A549 treated with Mapracorat at 1 μM for 4 hours (cell line): ENCODE measurements at places on chromosomes 11 and 22. TPM values are rescaled to one million over a fixed set of nuclear protein-coding genes. Genes with fewer than 3 reads are reported as not detected.

PDE2A gene
- 1.0 to 2.6 TPM (median 1.9 TPM) in 5 replicates for total RNA-seq

NLRP14 gene
- not detected in 5 replicates for total RNA-seq

WT1 gene
- 5.0 to 5.8 TPM (median 5.3 TPM) in 5 replicates for total RNA-seq

LIPT2 gene
- total RNA-seq: 1.7 to 2.8 TPM (median 2.1 TPM) in 5 replicates

MMP13 gene
- not detected in 5 replicates for total RNA-seq

DDIAS gene
- 13.0 to 18.5 TPM (median 15.2 TPM) in 5 replicates for total RNA-seq

APOL5 gene
- not detected in 5 replicates for total RNA-seq

B4GALNT4 gene
- 11.8 to 23.3 TPM (median 18.8 TPM) in 5 replicates for total RNA-seq

HOATZ gene
- not detected in 5 replicates for total RNA-seq

SERPIND1 gene
- total RNA-seq: 0.07 TPM in 1 of 5 replicates, not detected in the others

ALDH3B1 gene
- total RNA-seq: 119 to 141 TPM (median 133 TPM) in 5 replicates

PATE1 gene
- total RNA-seq: not detected in 5 replicates

CD248 gene
- total RNA-seq: not detected in 5 replicates

HEPHL1 gene
- not detected in 5 replicates for total RNA-seq

MUC5AC gene
- 1.1 to 2.7 TPM (median 1.8 TPM) in 5 replicates for total RNA-seq

PIH1D2 gene
- total RNA-seq: 0.57 to 1.2 TPM (median 0.86 TPM) in 5 replicates

CCND1 gene
- total RNA-seq: 156 to 249 TPM (median 201 TPM) in 5 replicates

SULT4A1 gene
- not detected in 5 replicates for total RNA-seq

BCO2 gene
- 0.25 to 1.5 TPM (median 1.1 TPM) in 5 replicates for total RNA-seq

CCDC179 gene
- not detected in 5 replicates for total RNA-seq

PPP6R3 gene
- total RNA-seq: 43.2 to 59.4 TPM (median 55.5 TPM) in 5 replicates

MED15 gene
- total RNA-seq: 51.1 to 62.6 TPM (median 60.3 TPM) in 5 replicates
